ENCODE measurements at places on chromosomes 12 and 14.

- no peak for DNase-seq
Observed at GRCh38 chr12:11827091-11828061, 177.9 kb downstream of the ETV6 start.

- DNase-seq = no peak
Observed at GRCh38 chr12:131684015-131684725, 26.7 kb upstream of the SFSWAP start.

DNA sequence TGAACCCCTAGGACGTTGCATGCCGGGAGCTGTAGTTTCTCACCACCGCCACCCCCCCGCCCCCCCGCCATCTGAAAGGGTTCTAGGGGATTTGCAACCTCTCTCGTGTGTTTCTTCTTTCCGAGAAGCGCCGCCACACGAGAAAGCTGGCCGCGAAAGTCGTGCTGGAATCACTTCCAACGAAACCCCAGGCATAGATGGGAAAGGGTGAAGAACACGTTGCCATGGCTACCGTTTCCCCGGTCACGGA, 501 bp upstream of the HSP90B1 start:
- DNase-seq = no peak

DNA sequence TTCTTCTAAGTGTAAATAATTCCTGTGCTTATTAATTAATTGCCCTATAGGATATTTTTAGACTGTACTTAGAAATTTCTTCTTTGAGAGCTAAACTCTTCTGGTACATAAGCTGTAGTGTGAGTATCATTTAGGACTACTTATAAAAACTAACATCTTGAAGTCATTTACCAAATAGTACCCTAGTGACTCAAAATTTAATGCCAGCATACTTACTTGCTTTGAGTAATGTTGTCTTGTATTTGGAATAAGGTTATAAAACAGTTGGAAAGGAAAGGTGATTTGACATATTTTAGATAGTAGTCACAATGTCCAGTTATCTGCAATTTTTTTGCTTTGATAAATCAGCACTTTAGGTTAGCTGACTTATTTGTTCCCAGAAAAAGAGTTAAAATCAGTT, 39.1 kb downstream of the SPATA7 start:
- DNase-seq = no peak

DNA sequence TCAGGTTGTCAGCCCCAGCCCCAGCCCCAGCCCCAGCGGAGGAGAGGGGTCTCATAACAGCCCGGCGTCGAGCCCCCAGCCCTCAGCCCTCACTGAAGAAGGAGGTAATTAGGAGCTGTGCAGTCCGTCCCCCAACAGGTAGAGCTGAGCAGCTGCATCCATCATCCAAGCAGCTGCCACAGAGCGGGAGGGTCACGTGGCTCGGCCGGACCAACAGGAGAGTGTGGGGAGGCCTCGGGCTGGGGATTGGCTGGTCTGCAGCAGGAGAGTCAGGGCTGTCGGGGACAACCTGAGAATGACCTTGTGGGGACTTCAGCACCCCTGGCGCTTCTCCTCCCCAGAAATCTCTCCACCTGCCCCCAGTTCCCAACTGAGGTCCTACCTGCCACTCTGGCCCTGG, 29.6 kb downstream of the SMUG1 start:
- peak; percentile 12 for DNase-seq

Data from CD4-positive, alpha-beta T cell (primary cell).